Transverse colon (tissue), 4 donors: ENCODE measurements at places on chromosomes 2 and 18. TPM values are rescaled to one million over a fixed set of nuclear protein-coding genes. Genes with fewer than 3 reads are reported as not detected.
A peak's percentile ranks its signal among the peaks of the same experiment; 100 is the strongest.

- H3K27ac ChIP-seq, result no peak overlapping the region
- no peaks in the 10 kb centered on the region for H3K4me1 ChIP-seq
- H3K4me3 ChIP-seq, result no peak overlapping the region
- H3K27me3 ChIP-seq, result no peaks in the 10 kb centered on the region
These were observed 53.5 kb downstream of the TMEM182 start for GRCh38 chr2:102815285-102815684.

GRCh38 chr2:104431701-104432121 is 422.2 kb upstream of the POU3F3 start:
- DNase-seq, result no peak
- H3K4me3 ChIP-seq, result no peak overlapping the region
- H3K27ac ChIP-seq, result no peak overlapping the region
- no peaks in the 10 kb centered on the region for H3K4me1 ChIP-seq
- H3K27me3 ChIP-seq, result peaks cover 4% of the 10 kb centered on the region

GRCh38 chr2:228016402-228016801 is 145.0 kb downstream of the DAW1 start:
- H3K36me3 ChIP-seq, result no peaks in the 10 kb centered on the region
- H3K27ac ChIP-seq, result no peak overlapping the region
- H3K4me1 ChIP-seq, result no peaks in the 10 kb centered on the region
- H3K27me3 ChIP-seq, result no peaks in the 10 kb centered on the region
- DNase-seq, result no peak
- no peak overlapping the region for H3K4me3 ChIP-seq

DNA sequence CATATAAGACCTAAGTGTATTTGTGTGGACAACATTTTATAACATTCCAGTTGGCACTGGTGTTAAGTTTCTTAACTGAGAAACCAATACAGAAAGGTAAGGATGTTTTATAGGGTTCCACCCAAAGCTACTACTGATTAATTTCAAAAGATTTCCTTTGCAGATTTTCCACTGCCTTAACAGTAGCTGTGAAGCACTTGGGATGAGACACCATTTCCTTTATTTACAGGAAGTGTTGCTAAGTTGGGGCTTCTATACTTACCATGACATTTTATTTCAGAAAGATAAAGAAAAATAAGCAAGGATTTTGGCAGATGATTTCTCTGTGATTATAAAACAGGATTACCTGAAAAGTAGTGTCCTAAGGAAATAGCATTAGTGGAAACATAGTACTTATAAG is 234.3 kb downstream of the CALCRL start:
- H3K4me1 ChIP-seq, result peaks cover 6% of the 10 kb centered on the region
- no peaks in the 10 kb centered on the region for H3K36me3 ChIP-seq
- no peak overlapping the region for H3K27ac ChIP-seq
- no peak for DNase-seq

DNA sequence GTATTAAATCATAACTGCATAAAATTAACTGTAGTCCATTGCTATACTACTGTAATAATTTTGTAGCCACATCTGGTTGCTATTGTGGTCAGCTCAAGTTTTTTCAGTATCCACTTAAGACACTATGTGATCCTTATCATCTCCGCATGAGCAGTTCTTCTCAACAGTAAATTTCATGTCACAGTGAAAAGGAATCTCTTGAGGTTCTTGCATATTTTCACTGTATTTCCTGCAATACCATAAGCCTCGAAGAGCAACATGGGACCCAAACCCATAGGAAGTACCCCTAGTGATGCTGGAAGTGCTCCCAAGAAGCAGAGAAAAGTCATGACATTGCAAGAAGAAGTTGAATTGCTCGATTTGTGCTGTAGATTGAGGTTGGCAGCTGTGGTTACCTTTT is 86.7 kb downstream of the LDLRAD4 start:
- H3K27me3 ChIP-seq, result no peaks in the 10 kb centered on the region
- no peaks in the 10 kb centered on the region for H3K4me1 ChIP-seq

GRCh38 chr2:238821391-238821790 is 26.5 kb upstream of the TWIST2 start:
- no peaks in the 10 kb centered on the region for H3K4me1 ChIP-seq
- H3K36me3 ChIP-seq, result no peaks in the 10 kb centered on the region
- no peak overlapping the region for H3K4me3 ChIP-seq
- no peak overlapping the region for H3K27ac ChIP-seq

- no peak for DNase-seq
- no peaks in the 10 kb centered on the region for H3K27me3 ChIP-seq
- no peaks in the 10 kb centered on the region for H3K36me3 ChIP-seq
- peak overlapping the region; percentile 84 for H3K27ac ChIP-seq
These were observed 24.5 kb upstream of the SMAD7 start for GRCh38 chr18:48975120-48975816.

DNA sequence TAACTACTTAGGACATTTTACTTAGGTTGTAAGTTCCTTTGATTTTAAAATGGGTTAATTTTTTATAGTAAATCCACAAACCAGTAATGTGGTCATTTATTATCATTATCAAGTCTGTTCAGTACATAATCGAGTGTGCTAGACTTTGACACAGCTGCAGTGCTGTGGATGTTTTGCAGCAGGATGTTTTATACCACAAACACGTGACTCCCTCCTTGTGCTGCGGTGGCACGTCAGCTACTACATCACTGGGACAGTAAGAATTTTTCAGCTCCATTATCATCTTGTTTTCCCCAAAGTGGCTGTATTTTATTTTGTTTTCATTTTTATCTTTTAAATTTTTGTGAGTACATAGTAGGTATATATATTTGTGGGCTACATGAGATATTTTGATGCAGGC is 70.0 kb downstream of the ATP9B start:
- H3K27ac ChIP-seq, result no peak overlapping the region
- H3K4me1 ChIP-seq, result no peaks in the 10 kb centered on the region
- DNase-seq, result no peak
- peaks cover 2% of the 10 kb centered on the region for H3K36me3 ChIP-seq
- H3K4me3 ChIP-seq, result no peak overlapping the region
- no peaks in the 10 kb centered on the region for H3K27me3 ChIP-seq

DNA sequence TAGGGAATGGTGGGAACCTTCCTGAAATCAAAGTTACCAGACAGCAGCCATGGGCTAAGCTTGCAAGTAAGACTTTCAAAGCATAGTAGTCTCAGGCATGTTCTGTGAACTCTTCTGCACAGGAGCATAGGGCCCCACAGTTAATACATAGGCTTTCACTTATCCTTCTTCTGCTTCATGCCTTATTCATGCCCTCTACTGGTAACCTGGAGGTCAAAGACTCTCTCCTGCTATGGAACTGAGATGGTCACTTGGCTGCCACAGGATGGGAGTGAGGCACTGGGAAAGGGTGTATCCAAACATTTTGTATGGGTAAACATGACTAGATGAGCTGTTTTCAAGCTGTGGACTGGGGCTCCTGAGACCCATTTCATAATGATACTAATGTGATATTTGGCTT is 49.1 kb upstream of the ZNF638 start:
- no peak overlapping the region for H3K27ac ChIP-seq
- H3K4me3 ChIP-seq, result no peak overlapping the region
- H3K27me3 ChIP-seq, result peaks cover 46% of the 10 kb centered on the region
- no peaks in the 10 kb centered on the region for H3K36me3 ChIP-seq
- no peak for DNase-seq
- H3K4me1 ChIP-seq, result peaks cover 2% of the 10 kb centered on the region

DNA sequence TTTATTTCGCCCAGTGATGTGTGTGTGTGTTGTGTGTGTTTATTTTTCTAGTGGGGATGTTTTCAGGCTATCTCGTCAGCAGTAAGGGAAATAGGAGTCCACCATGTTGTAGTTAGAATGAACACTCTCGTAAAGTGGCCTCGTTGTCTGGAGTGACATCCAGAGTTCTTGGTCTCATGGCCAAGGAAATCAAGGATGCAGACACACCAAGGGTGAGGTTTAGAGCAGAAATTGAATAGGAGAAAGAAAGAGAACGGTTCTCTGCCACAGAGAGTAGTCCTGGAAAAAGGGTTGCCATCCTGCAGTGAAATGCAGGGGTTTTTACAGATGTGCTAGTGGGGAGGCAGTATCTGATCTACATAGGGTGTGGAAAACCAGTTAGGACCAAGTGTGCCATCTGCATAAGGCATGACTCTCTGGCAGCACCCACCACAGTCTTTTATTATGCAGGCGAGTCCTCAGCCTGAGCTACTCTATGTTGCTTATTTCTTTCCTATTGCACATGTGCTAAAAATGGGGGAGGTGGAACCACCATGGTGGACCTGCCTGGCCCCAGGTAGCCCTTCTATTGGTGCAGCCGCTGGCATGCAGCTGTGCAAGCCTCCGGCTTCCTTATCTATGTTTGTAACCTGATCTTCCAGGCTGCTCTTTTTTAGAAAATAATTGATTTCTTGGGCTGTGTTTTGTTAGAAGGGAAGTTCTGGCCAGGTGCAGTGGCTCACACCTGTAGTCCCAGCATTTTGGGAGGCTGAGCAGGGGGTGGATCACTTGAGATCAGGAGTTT is 23.2 kb downstream of the RALB start:
- no peaks in the 10 kb centered on the region for H3K36me3 ChIP-seq
- no peak for DNase-seq
- no peak overlapping the region for H3K4me3 ChIP-seq
- no peak overlapping the region for H3K27ac ChIP-seq
- H3K4me1 ChIP-seq, result no peaks in the 10 kb centered on the region
- H3K27me3 ChIP-seq, result no peaks in the 10 kb centered on the region

- no peak overlapping the region for H3K27ac ChIP-seq
- no peak overlapping the region for H3K4me3 ChIP-seq
- no peak for DNase-seq
- H3K4me1 ChIP-seq, result no peaks in the 10 kb centered on the region
- no peaks in the 10 kb centered on the region for H3K36me3 ChIP-seq
- H3K27me3 ChIP-seq, result no peaks in the 10 kb centered on the region
These were observed 352.7 kb upstream of the SLC39A10 start for GRCh38 chr2:195304310-195304709.

- DNase-seq, result no peak
- H3K27ac ChIP-seq, result no peak overlapping the region
- no peaks in the 10 kb centered on the region for H3K27me3 ChIP-seq
- no peaks in the 10 kb centered on the region for H3K36me3 ChIP-seq
These were observed 366.2 kb upstream of the ID2 start for GRCh38 chr2:8315531-8316165.

DNA sequence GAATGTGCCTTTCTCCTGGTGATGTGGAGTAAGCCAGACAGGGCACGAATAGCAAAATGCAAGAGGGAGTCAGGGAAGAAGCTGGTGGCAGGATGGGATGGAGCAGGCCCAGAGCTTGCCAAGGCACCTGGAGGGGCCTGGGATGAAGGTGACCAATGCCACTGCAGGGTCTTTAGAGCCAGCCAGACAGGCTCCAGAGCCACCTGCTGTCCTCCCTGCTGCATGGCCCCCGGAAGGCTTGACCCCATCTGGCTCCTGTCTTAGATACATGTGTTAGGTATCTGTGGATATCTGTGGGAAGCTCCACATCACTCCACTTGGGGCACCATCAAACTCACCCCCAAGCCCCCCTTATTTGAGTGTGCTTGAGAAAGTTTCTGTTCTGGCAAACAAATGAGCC is 99.9 kb upstream of the ATL2 start:
- H3K4me3 ChIP-seq, result no peak overlapping the region
- H3K4me1 ChIP-seq, result no peaks in the 10 kb centered on the region
- H3K27me3 ChIP-seq, result no peaks in the 10 kb centered on the region
- no peaks in the 10 kb centered on the region for H3K36me3 ChIP-seq
- no peak overlapping the region for H3K27ac ChIP-seq
- DNase-seq, result no peak

- H3K36me3 ChIP-seq, result no peaks in the 10 kb centered on the region
- peaks cover 35% of the 10 kb centered on the region for H3K4me1 ChIP-seq
These were observed 201.8 kb downstream of the ZFP36L2 start for GRCh38 chr2:43024515-43025011.

GRCh38 chr2:101904916-101905315 is 86.8 kb upstream of the IL1R2 start:
- H3K4me1 ChIP-seq, result no peaks in the 10 kb centered on the region
- no peaks in the 10 kb centered on the region for H3K27me3 ChIP-seq
- no peak overlapping the region for H3K27ac ChIP-seq
- H3K4me3 ChIP-seq, result no peak overlapping the region
- H3K36me3 ChIP-seq, result no peaks in the 10 kb centered on the region

- H3K4me1 ChIP-seq, result peaks cover 24% of the 10 kb centered on the region
- H3K27me3 ChIP-seq, result no peaks in the 10 kb centered on the region
- H3K36me3 ChIP-seq, result no peaks in the 10 kb centered on the region
- H3K27ac ChIP-seq, result no peak overlapping the region
These were observed 99.6 kb upstream of the RIOK3 start for GRCh38 chr18:23353459-23353858.

- H3K4me1 ChIP-seq, result no peaks in the 10 kb centered on the region
- no peaks in the 10 kb centered on the region for H3K27me3 ChIP-seq
- no peak overlapping the region for H3K4me3 ChIP-seq
- no peak for DNase-seq
- no peak overlapping the region for H3K27ac ChIP-seq
These were observed 54.5 kb upstream of the TMEM18 start for GRCh38 chr2:731711-732110.

GRCh38 chr2:85861180-85861579 is 27.6 kb downstream of the ST3GAL5 start:
- H3K27ac ChIP-seq, result no peak overlapping the region
- H3K27me3 ChIP-seq, result no peaks in the 10 kb centered on the region
- no peak for DNase-seq
- H3K4me3 ChIP-seq, result no peak overlapping the region
- no peaks in the 10 kb centered on the region for H3K4me1 ChIP-seq

DNA sequence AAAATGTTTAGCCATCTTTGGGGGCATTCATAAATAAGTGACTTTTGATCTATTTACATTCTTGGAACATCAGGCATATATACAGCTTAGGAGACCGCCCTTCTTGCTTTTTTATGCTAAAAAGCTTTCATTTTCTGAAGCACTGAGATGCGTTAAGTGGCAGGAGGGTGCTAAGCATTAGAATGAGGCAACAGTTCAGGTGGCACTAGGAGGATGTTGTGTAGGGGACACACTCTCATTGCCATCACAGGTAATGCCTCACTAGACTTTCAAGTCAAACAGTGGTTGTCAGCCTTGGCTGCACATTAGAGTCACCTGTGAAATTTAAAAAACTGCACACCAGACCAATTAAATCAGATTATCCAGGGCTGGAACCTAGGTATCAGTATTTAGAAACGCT is 39.1 kb downstream of the EHBP1 start:
- DNase-seq, result no peak
- H3K4me1 ChIP-seq, result peaks cover 14% of the 10 kb centered on the region
- no peak overlapping the region for H3K27ac ChIP-seq

DNA sequence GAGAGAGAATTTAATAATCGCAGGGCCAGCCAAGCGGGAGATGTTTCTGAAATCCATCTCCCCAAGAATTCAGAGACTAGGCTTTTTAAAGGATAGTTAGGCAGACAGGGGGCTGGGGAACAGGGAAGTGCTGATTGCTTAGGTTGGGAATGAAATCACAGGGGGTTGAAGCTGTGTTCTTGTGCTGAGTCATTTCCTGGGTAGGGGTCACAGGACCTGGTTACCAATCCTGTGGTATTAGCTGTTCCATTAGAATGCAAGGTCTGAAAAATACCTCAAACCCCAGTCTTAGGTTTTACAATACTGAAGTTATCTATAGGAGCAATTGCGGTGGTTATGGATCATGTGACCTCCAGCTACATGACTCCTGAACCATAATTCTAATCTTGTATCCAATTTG is 4.6 kb downstream of the SP140 start:
- no peaks in the 10 kb centered on the region for H3K27me3 ChIP-seq
- no peak for DNase-seq
- no peaks in the 10 kb centered on the region for H3K36me3 ChIP-seq
- no peak overlapping the region for H3K4me3 ChIP-seq
- H3K27ac ChIP-seq, result no peak overlapping the region

Gene NLRC4
- 0.37 TPM for total RNA-seq

Gene NT5C1B
- not detected for total RNA-seq

Gene ZAP70
- total RNA-seq, result 8.9 TPM

Gene NGEF
- total RNA-seq, result 46.1 TPM

Gene CABYR
- 1.5 TPM for total RNA-seq

Gene SERTAD2
- total RNA-seq, result 15.6 TPM

Gene KCNJ3
- total RNA-seq, result 0.55 TPM

Gene SLC14A1
- total RNA-seq, result 2.9 TPM
